ENCODE measurements at places on chromosomes 3 and 15.

- DNase-seq, result no peak
These were observed 162.9 kb upstream of the LRTM1 start for GRCh38 chr3:55090746-55091145.

DNA sequence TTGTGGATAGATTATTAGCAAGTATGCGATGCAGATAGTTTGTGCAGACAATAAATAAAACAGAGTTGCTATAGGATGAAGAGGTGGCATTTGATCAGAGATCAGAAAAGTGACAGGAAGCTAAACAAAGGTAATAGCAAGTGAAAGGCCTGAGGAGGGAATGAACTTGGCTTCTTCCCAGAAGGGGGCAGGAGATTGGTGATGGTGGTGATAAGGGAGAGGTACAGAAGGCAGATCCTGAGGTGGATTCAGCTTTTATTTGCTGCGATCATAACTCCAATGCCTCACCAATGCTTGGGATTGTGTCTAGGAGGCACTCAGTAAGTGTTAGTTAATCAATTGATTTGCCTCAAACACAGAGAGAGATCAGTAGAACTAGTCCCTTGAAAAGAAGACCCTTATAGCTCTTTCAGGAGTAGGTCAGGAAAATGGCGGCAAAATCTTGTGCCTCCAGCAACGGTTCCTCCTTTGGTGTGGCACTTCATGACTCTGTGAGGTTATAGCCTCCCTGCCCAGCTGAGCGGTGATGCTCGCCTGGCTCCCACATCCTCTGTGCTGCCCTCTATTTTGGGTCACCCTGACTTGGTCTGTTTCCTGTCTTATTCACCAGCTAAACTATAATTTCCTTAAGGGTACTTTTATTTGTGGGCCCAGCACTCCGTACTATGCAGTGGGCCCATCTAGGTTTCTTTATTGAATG, 37.5 kb downstream of the TGFBR2 start:
- DNase-seq, result no peak

- no peak for DNase-seq
These were observed 50.8 kb downstream of the ZNF148 start for GRCh38 chr3:125324341-125324740.

- DNase-seq, result no peak
These were observed 62.9 kb upstream of the RAP2B start for GRCh38 chr3:153099131-153099530.

All from ELR (cell line).